Right atrium auricular region (tissue), 2 donors: ENCODE measurements at places on chromosomes 11 and 22.

DNA sequence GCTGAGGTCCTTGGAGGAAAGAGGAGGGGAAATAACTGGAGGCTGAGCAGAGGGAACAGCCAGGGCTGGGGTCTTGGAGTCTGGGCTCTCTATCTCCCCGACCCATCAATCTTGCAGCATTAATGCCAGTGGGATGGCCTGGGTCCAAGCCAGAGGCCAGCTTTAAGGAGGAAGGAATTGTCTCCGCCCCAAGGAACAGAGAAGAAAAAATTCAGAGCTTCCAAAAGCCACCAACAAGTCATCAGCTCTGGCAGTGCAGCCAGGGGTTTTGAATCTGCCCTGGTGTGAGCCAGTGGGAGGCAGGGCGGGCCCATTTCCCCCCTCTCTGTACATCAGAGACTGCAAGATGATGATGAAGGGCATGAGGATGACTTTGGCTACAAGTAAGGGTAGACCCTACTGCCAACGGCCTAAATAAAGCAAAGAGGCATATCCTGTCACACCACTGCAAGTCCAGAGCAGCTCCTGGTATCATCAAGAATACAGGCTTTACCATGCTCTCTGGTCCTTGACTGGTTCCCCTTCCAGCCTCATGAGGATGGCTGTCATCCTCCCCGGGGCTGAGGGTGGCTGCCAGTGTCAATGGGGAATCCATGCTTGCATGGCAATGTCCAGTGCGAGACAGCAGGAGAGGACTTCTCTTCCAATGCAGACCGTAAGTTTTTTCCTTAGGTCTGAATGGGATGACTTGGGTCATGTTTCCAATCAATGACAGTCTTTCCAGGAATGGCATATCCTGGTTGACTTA is 34.4 kb downstream of the LRRC32 start:
- DNase-seq, result peak; percentile 54

GRCh38 chr22:37625737-37626136 is 13.7 kb upstream of the SH3BP1 start:
- DNase-seq, result no peak

DNA sequence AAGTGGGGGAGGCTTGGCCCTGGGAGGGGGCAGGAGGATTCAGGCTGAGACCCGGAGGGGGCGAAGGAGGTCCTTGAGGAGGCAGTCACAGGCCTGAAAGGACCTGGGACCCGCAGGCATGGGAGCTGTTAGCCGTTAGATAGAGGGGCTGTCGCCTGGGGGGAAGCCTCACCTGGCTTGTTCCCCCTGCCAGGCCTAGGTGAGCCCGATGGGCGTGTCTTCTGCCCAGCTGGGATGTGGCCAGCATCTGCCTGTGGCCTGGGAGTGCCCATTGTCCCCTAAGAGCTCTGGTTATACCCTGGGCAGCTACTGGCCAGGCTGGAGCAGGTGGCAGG is 1.8 kb upstream of the DUSP8 start:
- DNase-seq, result no peak

DNA sequence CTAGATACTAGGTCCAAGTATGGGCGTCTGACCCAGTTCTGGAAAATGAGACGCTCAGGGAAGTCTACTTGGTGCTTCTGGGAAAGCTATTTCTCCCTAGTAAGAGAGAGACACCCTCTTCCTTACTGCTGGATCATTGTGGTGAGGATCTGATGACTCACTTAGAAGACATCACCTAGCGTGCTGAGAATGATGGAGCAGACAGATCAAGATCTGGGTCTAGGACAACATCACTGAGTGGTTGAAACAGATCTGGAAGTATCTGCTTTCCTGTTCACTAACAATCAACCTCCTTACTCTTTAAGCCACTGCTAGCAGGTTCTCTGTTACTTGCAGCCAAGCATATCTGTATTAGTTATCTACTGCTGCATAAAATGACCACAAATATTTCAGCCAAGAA is 38.3 kb upstream of the HMGXB4 start:
- no peak for DNase-seq

DNA sequence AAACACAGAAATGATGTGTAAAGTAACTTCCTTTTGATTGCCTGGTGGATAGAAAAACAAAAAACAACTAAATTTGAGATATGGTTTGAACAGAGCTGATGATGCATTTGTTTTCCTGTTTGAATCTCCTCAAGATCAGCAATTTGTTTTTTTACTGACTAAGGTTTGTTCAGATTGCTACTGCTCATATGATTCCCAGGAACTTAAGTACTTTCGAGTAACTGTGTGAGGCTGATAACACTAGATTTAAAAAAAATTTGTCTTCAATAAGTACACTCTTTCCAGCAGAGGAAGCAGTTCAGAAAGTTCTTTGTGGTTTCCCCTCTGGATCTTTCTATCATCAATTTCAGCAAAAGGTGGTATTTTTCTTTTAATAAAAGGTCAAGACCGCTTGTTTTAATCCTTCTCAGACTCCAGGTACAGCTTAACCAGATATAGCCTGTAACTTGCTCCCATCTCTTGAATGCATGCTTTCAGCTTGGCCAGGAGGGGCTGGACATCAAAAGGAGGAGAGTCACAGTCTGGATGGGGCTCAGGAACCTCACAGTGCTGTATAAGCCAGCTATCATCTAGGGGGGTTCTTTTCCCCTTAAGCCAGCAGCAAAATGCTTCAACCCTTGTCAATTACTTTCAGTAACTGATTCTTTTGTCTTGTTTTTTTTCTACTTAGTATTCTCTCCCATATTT is 12.3 kb upstream of the MS4A6E start:
- DNase-seq, result no peak

GRCh38 chr11:76639621-76640020 is 30.9 kb downstream of the LRRC32 start:
- DNase-seq, result no peak

- DNase-seq, result no peak
These were observed 11.7 kb downstream of the RASD2 start for GRCh38 chr22:35552196-35552842.

GRCh38 chr11:65786786-65787636 is at the start of gene OVOL1:
Gene OVOL1, plus strand, starts transcription at chr11:65787063. Its CDS starts 311 bp downstream, at chr11:65787374.
- no peak for DNase-seq

DNA sequence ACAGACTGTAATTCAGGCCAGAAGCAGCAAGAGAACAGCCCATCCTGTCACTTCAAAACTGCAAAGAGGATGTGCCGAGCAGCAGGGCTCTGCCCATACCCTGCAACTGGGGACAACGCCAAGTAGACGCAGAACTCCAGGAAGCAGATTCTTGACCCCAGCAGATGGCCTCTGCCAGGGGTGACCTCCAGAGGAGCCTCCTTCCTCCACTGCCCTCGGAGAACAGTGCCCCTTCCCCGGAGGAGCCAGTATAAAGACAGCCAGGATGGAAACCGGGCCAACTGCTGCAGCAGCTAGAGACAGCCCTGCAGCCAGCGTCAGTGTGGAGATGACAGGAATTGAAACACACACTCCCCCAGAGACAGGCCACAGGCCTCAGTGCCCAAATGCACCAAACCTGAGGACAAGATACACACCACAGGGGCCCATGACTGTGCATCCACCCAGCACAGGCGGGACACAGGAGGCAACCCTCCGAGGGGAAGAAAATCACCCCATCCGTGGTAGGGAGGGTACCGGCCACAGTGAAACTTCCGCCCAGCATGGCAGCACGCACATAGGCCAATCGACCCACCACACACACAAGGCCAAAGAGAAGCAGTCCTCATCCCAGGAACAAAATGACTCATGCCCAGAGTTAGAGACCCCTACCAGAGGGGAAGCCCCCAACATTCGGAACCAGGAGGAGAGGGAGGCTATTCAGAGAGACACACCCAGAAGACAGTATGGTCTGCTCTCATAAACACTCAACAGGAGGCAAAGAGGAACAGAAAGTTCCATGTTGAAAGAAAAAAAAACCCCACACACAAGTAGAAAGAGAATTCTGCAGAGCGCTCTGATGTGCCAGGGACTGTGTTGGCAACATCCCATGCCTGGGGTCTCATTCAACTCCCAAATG is 5.6 kb downstream of the AHNAK start:
- no peak for DNase-seq

GRCh38 chr11:57322256-57323166 is 2.2 kb downstream of the TNKS1BP1 start:
- DNase-seq, result peak; percentile 95

DNA sequence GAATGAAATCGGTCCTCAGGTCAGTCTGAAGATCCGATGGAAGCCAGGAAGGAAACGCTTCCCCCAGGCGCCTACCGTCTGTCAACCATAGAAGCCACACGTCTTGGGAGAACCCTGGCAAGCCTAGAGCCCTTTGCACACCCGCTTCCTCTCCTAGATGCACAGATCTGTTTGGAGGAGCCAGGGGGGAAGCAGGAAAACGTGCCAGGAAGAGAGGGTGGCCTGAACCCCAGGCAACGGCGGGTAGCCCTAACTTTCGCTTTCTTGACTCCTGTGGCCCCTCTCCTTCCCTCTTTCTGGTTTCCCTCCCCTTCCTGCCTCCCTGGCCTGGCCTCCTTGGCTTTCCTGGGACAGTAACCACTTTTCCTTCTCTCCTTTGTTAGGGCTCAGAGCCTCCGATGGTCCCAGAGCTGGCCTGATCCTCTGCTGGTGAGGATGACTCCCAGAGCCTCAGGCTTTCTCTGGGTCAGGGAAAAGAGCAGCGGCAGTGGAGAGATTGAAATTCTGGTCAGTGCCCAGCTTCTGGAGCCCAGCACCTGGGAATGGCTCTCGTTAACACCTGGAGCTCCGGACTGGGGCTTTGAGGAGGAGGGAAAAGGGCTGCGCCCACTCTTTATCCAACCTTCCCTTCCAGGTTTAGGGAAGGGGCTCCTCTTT is 2.1 kb downstream of the FXYD6 start:
- no peak for DNase-seq

GRCh38 chr11:113189909-113190667 is 124.3 kb upstream of the TTC12 start:
- DNase-seq, result peak; percentile 90

GRCh38 chr11:6414874-6415328 is 4.0 kb downstream of the APBB1 start:
- no peak for DNase-seq

- no peak for DNase-seq
These were observed 157.7 kb upstream of the TMEM45B start for GRCh38 chr11:129657866-129658525.

- DNase-seq, result no peak
These were observed 63.3 kb downstream of the SLC22A24 start for GRCh38 chr11:63080682-63081081.

DNA sequence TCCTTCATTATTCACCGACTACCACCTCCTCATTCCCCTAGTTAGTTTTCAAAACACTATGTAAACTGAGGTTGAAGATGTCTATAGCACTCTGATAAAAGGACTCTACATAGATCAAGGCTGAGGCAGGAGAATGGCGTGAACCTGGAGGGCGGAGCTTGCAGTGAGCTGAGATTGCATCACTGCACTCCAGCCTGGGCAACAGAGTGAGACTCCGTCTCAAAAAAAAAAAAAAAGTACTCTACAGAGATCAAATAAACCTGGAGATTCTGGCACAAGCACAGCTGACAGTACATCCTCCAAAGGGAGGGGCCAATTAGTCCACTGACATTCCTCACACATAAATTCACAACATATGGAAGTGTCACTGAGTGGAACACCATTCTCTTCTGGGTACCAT is 31.0 kb downstream of the TSG101 start:
- no peak for DNase-seq

- DNase-seq, result no peak
These were observed 665.4 kb upstream of the CCDC90B start for GRCh38 chr11:83951521-83951920.

DNA sequence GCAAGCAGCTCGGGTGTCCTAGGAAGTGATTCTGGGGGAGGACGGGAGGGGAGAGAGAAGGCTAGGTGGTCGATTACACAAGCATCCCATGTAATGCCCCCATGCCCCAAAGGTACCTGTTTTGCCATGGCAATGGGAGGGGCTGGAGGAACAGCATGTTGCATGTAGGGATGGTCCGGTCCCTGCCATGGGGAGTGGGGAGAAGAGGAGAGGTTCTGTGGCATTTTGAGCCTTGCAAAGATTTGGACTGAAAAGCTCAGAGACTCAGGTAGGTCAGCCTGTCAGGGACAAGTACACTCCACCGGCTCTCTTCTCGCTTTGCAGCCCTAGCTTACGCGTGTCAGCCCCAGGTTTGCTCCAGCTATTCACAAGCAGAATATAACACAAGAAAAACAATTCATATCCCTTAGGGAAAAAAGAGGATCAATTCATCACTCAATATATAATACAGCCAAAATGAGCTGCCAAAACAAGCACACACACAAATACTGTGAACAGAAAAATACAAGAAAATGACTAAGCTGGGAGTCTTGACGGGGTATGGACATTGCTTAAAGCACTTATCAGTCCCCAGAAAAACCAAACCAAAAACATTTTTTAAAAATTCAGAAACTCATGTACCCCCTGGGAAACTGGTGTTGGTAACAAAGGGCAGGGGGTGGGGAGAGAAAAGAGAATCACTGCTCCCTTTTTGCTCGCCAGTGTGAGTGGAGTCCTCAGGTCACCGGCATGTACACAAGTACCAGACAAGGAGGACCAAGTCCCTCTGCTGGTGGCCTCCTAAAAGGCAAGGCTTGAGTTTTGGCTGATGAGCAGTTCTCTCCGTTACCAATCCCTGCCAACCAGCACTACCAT is 21.6 kb downstream of the APOL5 start:
- no peak for DNase-seq
